ENCODE measurements at places on chromosomes 5 and 9.

DNA sequence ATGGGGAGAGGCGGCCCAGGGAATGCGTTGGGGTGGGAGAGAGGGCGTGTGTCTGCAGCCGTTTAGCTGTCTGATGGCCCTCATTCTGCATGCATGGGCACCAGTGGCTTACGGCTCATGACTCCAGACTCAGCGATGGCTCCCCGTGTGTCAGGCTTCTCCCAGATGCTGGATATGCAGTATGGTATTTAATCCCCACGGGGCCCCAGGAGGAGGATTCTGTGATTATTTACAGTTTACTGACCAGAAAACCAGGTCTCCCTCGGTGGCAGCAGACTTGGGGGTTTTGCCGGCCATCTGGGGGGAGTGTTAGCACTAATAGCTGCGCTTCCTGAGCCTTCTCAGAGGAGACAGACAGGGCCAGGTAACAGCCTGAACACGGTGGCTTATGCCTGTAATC lies 4.3 kb downstream of the PRDM12 start:
- peak; percentile 21 for DNase-seq

DNA sequence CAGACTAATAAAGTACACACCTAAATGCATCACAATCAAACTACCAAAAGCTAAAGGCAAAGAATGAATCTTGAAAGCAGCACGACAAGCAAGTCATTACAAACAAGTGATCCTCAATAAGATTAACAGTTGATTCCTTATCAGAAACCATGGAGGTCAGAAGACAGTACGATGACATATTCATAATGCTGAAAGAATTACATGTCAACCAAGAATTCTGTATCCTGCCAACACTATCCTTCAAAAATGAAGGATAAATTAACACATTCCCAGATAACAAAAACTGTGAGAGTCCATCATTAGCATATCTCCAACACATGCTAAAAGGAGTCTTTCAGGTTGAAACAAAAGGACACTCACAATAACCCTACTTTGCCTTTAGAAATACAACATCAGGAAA lies 39.4 kb downstream of the NR3C1 start:
- no peak for DNase-seq

DNA sequence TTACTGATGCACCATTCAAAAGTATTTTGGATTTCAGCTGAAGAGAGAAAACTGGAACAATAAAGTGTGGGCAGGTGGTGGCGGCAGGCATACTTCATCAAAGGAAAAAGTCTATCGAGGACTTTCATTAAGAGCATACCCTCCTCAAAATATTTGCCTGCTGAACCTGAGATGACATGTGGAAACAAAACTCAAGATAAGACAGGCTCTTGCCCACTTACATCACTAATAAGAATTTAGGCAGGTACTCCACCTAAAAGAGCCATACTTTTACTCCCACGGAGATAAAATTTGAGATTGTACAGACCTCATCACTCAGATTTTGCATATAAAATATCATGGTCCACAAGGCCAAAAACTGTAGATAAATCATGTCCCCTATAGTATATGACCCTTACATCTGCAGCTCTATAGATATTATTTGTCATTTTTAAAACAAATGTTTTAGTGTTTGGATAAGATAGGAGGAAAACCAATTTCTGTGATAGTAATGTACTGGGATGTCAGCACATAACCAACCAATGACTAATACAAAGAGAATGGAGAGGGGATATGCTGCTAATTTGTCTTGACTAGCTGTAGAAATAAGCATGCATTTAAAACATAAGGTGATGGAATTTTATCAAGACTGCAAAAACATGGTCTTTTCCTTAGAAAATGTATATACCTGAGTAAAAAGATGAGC lies 730.6 kb upstream of the ZNF608 start:
- DNase-seq: no peak

DNA sequence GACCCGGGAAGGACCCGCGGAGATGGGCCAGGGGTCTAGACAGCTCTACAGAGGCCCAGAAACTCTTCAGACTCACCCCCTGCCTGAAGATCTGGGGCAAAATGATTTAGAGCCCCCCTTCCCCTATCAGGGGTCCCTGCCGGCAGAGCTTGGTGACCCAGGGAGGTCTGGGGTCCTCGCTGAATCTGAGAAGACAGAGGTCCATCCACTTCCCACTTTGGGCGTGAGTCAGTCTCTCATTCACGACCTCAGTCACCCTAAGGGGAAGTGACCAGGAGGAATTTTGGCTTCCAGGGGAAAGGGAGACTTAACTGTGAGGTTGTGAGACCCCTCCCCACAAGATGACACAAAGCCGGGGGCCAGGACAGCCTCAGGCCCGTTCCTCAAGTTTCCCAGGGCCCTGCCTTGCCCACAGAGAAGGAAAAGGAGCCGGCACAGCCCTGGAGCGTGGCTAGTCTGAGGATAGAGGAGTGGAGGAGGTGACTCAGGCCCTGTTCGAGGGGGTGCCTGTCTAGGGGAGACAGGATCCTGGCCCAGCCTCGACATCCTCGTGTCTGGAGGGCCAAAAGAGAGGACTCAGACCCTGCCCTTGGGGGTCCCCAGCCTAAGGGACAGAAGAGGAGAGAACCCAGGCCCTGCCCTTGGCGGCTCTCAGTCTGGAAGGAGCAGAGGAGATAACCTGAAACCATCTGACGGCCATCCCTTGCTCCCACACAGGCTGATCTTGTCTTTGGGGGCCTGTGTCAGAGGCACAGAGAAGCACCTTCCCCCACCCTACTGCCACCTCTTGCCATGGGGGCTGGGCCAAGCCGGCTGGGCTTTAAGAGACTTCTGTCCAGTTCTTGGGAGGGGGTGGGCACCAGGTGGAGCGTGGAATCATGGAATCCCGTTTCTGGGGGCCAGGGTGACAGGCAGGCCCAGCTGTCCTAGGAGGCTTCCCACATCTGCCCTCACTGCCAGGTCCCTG lies 889 bp downstream of the PDLIM4 start:
- DNase-seq: no peak

Data from D341Med (cell line).